ENCODE measurements at places on chromosomes 3 and 15.

GRCh38 chr15:101193806-101194545 lies 57.9 kb downstream of the CHSY1 start:
- DNase-seq = no peak

GRCh38 chr3:57087361-57088092 lies 27.1 kb downstream of the SPATA12 start:
- DNase-seq = no peak

DNA sequence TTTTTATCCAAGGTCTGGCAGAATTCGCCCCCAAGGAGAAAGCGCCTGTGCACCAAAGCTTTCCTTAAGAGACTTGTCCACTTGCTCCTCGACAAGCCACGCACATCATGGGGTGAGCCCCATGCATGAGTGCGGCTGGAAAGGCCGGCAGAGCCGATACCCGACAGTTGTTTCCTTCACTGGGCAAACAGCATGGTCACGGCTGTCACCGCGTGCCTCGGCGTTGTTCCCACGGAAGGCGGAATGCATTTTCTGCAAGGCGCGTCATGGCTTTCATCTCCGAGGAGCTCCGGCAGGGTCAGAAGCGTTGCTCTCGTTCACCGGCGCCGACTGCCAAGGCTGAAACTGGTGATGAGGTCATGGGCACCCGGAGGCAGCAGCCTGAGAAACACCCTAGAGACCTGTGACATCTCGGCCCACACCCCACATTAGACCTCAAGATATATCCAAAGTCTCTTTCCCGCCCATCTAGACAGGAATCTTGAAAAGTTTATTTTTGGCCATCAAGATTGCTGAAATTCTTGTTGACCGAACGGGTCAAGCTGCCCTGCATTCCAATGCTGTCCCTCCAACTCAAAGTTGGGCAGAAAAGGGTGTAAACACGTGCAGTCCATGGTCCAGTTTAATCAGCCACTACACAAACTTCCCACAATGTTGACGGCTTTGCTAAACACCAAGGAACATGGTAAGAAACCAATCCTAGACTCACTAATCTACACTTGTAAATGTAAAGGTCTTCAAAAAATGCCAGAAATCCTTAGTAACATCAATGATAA lies 604 bp upstream of the TJP1 start:
- no peak for DNase-seq

GRCh38 chr15:37764733-37765191 lies 169.7 kb upstream of the TMCO5A start:
- DNase-seq = peak; percentile 54

GRCh38 chr15:45919806-45920205 lies 285.0 kb downstream of the SQOR start:
- no peak for DNase-seq

- DNase-seq = no peak
Observed at GRCh38 chr3:13571831-13572750, 23.2 kb downstream of the FBLN2 start.

DNA sequence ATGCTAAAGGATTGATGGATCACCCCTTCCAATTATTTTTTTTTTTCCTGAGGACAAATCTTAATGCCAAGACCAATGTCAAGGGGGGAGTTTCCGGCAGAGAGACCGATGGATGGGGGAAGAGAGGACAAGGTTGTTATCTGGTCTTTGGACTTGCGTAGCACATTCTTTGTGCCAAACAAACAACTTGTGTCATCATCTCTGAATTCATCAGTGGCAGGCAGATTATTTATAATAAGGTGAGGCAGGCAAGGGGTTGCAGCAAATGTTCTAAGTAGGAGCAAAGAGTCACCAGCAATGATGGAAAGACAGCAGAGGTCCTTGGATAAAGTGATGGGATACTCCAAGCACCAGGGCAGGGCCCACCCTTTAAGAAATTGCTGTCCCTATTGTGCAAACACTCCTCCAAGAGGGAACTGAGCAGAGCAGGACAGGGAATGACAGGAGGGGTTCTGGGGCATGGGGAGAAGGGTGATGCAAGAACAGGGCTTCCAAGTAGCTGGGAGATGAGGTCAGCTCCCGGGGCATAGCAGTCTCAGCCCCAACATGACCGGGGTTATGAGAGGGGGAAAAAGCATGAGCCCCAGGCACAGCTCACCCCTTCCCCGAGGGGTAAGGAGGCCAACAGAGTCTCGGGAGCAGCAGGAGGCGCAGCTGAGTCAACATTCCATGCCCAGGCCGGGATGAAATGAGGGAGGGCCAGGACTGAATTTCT lies 57.4 kb downstream of the ANXA2 start:
- DNase-seq = no peak

GRCh38 chr3:14802381-14802731 lies 16.4 kb upstream of the FGD5 start:
- no peak for DNase-seq

- peak; percentile 42 for DNase-seq
Observed at GRCh38 chr3:10816019-10816862, at the start of gene SLC6A11. Gene SLC6A11 (plus strand): TSS chr3:10816228. CDS start chr3:10816266, 38 bp downstream.

GRCh38 chr3:149969940-149970715 lies 567 bp downstream of the PFN2 start:
- peak; percentile 68 for DNase-seq

DNA sequence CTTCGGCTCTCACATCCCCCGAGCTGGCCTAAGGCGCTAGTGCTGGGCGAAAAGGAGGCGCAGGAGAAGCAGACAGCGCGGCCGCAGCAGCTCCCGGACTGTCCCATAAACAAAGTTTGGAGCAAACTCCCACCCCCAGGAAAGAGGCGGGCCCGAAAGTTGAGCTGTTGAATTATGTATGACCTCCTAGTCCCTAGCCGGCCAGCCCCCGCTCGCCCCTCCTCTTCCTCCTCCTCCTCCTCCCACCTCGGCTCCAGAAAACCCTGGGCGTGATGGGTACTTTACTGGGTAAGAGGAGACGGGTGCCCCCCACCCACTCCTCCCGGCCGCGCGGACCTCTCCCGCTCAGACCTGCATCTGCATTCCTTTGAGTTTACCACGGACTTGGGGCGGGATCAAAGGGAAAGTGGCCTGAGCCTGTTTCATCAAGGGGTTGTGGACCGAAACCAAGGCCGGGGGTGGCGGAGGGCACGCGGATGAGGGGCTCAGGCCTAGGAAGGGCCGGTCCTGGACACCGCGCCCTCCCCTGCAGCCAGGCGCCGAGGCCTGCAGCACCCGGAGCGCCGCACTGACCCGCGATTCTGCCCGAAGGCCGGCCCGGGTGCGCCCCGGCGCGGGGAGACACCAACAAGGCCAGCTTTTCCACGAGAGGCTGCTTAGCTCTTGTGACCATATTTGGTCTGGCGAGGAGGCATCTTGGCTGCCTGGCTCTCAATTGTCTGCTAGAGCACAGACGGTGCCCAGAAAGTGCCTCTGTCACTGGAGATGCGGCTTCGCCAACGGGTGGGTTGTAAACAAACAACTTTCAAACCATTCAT lies at the start of gene WWTR1:
Gene WWTR1, minus strand, starts transcription at position 100 of the 818 bp plus-strand sequence. CDS start 719 bp downstream, outside the sequence.
- peak; percentile 71 for DNase-seq

DNA sequence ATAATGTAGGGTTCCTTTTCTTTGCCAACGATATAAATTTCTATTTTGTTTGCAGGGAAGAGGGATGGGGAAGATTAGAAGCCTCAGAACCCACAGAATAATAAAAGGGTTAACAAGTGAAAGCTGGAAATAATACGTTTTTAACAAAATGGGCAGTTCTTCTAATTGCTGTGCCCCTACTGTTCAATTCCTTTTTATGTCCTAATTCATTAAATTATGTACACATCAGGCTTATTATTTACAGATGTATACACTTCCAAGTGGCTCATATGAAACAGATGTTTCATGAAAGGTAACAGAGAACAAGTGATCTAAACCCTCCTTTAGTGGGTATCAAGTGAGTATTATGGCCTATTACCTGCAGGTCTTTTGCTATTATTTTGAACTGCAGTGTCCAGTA lies 16.2 kb downstream of the RARB start:
- no peak for DNase-seq

DNA sequence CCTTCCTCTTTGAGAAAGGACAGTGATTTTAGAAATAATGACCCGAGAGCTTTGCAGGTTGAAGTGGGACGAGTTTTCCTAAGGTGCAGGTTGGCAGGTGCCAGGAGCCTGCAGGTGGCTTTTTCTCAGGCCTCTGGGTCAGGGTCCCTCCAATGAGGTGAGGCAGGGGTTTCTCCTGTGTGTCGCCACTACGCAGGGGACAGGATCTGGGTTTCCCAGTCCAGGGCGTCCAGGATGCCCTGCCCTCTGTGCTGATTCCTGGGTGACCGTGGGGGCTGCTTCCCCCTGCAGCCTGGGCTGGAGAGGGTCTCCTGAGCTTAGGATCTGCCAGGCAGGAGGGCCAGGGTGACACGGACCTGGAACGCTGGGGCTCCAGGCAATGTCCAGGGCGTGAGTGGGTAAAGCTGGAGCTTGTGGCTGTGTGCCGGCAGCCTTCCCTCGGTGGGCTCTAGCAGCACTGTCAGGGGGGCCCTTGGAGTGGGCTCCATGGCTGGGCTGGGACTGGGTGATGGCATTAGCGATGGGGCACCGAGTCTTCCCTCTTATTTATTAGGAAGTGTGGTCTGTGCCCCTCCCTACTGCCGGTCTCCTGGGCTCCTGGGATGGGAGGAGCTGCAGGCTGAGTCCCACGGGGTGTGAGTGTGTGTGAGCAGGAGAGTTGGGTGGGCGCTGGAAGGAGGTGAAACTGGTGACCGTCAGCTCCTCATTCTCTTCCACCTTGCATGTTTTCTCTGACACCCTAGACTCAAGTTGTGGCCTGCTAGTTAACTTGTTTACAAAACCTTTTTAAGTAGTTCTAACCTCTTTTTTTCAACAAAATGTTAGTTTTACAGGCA lies 1.8 kb downstream of the APBA2 start:
- peak; percentile 37 for DNase-seq

DNA sequence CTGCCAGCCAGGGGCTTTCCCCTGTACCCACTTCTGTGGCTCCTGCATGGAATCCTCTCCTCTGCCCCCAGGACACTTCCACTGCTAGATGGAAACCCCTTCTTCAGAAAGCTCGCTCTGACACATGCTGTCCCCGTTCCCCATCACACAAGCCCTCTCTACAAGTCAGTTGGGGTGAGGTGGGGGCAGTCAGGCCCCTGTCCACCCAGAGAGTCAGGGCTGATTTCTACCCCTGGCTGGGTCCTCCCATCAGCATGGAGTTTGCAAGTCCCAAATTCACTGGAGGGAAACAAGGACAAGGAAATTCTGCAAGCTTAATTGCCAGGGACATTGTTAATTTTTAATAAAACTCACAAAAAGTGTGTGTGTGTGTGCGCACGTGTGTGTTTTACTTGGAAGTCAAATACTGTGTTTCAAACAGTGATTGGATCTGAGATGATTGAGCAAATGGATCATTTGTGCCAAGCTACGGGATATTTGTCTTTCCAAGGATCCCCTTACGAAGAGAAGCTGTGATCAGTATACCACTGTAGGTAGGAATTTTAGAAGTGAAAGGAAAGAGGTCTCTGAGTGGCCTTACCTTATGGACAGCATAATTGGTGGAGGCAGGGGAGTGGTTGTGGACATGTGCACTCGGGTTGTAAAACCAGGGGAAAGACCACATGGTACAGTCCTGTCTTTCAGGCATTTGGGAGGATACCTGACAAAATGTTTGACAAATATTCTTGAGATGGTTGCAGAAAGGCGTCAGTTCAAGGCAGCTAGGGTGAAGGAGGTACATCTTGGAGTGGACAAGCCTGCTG lies 1.5 kb upstream of the AMOTL2 start:
- no peak for DNase-seq

DNA sequence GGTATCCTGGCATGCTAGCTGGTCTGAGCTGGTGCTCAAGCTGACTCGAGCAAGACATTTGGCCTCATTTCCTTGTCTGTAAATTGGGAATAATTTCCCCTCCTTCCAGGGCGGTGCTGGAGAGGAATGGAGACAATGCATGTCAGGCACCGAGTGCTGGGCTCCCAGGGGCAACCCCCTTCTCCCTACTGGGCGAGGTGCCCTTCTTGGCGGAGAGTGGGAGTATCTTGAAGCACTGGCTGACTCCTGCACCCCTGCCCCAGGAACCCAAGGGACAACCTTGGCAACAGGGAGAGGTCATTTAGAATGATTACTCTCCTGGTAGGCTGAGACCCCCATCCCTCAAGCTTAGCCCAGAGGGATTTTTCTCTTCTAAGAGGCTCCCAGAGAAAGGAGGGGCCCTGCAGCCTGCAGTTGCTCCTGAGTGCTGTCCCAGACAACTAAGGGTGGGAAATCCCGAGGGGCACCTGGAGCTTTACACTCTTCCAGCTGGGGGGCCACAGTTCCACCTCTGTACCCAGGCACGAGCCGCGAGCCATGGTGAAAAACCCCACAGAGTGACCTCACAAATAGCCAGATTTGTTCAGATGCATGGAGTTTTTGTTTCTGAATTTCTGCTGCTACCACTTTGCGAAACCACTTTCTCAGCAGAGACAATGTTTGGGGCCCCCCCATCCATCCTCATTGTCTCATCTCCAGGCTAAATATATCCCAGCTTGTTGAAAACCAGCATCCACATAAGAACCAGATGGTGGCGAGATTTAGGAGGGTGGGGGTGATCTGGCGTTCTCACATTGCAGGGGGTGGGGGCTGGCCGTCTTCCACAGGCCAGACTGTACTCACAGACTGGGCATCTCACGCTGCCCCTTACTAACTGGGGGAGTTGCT lies 44.8 kb downstream of the ABTB1 start:
- DNase-seq = no peak

DNA sequence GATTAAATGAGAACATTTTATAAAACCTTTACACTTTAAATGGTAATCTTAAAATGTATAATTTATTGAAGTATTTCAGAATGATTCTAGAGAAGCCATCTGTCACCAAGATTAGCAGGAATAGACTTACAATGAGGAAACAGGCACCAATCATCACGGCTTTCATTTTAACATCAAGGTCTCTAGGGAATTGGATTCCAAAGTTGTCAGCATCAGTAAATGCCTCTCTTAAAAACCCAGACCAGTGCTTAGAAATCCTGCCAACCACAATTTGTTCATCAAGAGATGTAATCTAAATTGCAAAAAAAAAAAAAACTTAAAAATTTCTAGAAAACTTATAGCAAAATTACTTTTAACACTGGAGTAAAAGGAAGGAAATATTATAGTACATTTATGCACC lies 20.3 kb downstream of the PLSCR2 start:
- DNase-seq = no peak

GRCh38 chr3:55269096-55269495 lies 218.0 kb downstream of the WNT5A start:
- no peak for DNase-seq

GRCh38 chr15:68699124-68699880 lies 120.5 kb downstream of the CORO2B start:
- no peak for DNase-seq

- no peak for DNase-seq
Observed at GRCh38 chr15:31024330-31024729, 32.9 kb upstream of the MTMR10 start.

- no peak for DNase-seq
Observed at GRCh38 chr3:45904931-45905330, 18.6 kb downstream of the CCR9 start.

DNA sequence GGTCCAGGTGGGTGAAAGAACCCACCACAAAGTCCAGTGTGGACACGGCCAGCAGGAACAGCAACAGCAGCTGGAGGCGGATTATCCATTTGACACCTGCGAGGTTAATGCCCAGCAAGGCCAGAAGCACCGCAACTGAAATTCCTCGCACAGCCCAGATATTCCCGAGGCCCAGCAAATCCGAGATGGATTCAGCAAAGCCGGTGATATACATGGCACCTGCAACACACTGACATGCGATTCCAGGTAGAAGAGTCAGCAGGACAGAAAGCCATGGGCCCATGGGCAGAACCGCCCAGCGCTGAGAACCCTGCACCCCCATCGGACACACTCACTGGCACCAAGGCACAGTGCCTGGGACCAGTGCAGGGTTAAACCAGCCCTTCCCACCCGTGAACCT lies 34.8 kb downstream of the SLC12A8 start:
- DNase-seq = no peak

GRCh38 chr3:43180027-43180426 lies 74.1 kb upstream of the POMGNT2 start:
- DNase-seq = no peak

GRCh38 chr3:40078590-40078989 lies 230.9 kb upstream of the EIF1B start:
- DNase-seq = no peak
